ENCODE measurements at places on chromosomes 7 and 10. TPM values are rescaled to one million over a fixed set of nuclear protein-coding genes. Genes with fewer than 3 reads are reported as not detected.

DNA sequence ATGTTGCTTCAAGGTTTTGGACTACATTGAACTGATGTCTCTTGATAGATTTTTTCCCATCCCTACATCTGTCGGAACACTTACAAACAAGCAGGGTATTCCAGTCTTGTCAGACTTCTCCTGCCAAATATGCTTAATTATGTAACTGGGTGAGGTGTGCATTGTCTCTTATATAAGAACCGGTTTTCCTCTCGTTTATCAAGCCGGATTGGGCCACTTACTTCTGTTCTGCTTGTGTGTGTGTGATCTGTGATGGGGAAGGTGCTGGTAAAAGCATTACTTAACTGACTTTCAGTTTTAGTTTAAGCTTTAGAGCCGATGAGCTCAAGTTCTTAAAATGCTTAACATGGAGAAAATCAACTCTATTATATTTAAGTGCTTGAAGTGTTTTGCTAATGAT is 57.9 kb downstream of the OTUD1 start:
- no peaks in the 10 kb centered on the region for H3K4me1 ChIP-seq
- no peak overlapping the region for H3K4me3 ChIP-seq

DNA sequence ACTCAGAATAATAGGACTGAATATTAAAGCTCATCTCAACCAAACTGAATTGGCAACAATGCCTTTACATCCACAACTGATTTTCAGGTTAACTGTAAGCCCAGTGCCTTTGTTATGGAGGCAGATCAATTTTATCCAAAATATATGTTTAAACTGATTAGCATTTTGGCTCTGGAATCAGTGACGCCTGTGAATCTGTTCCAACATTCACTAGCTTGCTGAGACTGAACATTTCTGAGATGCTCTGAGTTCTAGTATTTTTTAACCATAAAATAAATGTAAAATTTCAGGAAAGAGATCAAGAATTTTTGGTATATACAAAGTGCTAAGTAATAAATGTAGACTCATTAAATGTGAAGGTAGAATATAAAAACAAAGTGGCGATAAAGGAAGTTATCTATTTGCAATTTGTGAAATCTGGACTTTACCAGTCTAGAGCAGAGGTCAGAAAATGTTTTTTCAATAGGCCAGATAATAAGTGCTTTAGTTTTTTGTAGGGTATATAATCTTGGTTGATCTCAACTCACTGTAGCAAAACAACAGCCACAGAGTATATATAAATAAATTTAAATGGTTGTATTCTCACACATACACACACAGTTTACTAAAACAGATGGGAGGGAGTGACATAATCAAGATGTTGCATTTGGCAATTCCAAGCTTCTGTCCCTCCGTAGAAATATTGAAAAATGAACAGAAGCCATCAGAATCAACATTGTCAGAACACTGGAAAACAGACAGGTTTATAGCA is 560.3 kb downstream of the ZWINT start:
- no peaks in the 10 kb centered on the region for H3K27me3 ChIP-seq
- H3K4me3 ChIP-seq, result peak overlapping the region; percentile 5
- peak overlapping the region; percentile 43 for H3K27ac ChIP-seq
- peaks cover 7% of the 10 kb centered on the region for H3K4me1 ChIP-seq
- H3K36me3 ChIP-seq, result no peaks in the 10 kb centered on the region
- no peak for DNase-seq

DNA sequence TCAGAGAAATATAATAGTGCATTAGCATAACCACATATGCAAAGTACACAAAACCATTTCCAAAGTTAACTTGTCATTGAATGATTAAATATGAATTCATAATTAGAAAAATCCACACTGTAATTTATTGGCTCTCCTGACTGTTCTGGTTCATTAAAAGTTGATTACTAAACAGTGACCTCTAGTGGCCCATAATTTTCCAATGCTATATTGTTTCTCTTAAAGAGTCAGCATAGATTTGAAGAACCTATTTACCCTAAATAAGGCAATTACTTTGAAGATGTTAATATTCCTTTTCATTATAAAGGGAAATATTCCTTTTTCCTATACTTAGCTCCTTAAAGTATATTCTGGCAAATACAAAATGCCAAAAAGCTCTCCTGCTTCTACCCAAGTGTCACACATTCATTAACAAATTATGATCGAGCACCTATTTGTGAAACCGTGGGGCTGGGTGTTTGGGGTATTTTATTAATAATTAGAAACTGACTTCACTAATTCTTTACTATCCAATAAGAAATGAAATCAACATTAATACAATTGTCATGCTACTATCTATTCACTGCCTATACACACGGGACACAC is 86.2 kb downstream of the HIBADH start:
- peaks cover 27% of the 10 kb centered on the region for H3K4me1 ChIP-seq
- H3K27ac ChIP-seq, result no peak overlapping the region
- H3K27me3 ChIP-seq, result no peaks in the 10 kb centered on the region
- DNase-seq, result no peak

- H3K36me3 ChIP-seq, result no peaks in the 10 kb centered on the region
- peak overlapping the region; percentile 97 for H3K4me3 ChIP-seq
- peaks cover 8% of the 10 kb centered on the region for H3K4me1 ChIP-seq
- no peak for DNase-seq
- no peaks in the 10 kb centered on the region for H3K27me3 ChIP-seq
Measured at GRCh38 chr10:97686301-97686961, 610 bp downstream of the AVPI1 start.

DNA sequence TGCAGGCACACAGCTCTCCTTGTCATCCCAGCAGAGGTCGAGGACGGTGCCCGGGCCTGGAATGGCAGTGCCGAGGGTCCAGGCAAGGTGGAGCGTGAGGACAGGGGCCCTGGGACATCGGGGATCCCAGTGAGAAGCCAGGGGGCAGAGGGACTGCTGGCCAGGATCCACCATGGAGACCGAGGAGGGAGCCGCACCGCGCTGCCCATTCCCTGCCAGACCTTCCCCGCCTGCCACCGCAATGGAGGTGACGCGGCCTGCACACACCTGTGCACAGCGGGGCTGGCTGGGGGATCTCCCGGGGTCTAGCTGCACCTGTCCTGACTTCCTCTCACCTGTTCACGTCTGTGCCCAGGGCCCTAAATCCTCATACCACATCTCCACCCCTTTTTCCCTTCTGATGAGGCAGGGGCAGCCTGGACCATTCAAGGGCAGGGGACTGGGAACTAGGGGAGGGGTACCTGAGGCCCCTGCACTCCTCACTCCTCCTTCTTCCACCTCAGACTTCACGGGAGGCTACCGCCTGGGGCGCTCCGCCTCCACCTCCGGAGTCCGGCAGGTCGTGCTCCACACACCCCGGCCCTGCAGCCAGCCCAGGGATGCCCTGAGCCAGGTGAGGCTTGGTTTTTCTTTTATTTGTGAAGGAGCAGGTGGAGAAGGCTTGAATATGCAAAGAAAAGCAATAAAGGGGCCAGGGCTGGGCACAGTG is 6.9 kb downstream of the NYAP1 start:
- no peak overlapping the region for H3K4me3 ChIP-seq
- H3K27me3 ChIP-seq, result no peaks in the 10 kb centered on the region
- no peaks in the 10 kb centered on the region for H3K36me3 ChIP-seq
- H3K27ac ChIP-seq, result no peak overlapping the region
- no peaks in the 10 kb centered on the region for H3K4me1 ChIP-seq

DNA sequence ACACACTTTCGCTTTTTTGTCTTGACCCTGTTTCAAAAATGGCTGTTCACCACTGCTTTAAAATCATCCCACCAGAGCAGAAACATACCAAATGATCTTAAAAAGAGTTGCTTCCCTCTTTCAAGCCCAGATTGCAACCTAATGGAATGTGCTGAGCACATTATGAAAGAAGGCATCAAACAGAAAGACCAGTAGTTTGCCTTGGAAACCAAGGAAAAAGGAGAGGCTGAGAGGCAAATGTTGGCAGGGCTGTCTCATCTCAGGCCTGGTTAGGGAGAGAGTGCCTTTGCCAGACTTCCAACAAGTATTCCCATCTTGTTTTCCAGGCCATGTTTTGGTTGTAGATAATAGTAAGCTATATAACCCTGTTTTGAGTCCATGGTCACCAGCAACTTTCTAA is 64.3 kb downstream of the ABCB4 start:
- H3K4me1 ChIP-seq, result no peaks in the 10 kb centered on the region
- no peak overlapping the region for H3K4me3 ChIP-seq
- peaks cover 4% of the 10 kb centered on the region for H3K36me3 ChIP-seq
- H3K27me3 ChIP-seq, result no peaks in the 10 kb centered on the region
- no peak for DNase-seq

DNA sequence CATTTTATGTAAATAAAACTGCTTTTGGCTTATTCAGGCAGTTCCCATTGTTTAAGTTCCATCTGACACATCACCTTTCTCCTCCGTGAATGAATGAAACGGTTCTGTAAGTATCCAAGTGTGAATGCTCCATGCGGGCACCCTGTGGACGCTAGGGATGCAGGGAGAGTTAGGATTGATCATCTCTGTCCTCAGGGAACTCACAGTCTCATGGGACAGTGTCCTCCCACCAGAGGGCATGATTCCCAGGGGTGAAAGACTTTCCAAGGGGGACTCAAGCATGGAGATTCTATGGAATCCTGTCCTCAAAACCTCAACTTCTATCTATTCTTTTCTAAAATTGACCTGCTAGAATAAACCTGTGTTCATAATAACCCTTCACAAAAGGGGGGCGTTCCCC is 98.8 kb downstream of the HECW1 start:
- H3K27ac ChIP-seq, result no peak overlapping the region
- no peak overlapping the region for H3K4me3 ChIP-seq
- no peaks in the 10 kb centered on the region for H3K4me1 ChIP-seq
- DNase-seq, result no peak
- H3K36me3 ChIP-seq, result no peaks in the 10 kb centered on the region

DNA sequence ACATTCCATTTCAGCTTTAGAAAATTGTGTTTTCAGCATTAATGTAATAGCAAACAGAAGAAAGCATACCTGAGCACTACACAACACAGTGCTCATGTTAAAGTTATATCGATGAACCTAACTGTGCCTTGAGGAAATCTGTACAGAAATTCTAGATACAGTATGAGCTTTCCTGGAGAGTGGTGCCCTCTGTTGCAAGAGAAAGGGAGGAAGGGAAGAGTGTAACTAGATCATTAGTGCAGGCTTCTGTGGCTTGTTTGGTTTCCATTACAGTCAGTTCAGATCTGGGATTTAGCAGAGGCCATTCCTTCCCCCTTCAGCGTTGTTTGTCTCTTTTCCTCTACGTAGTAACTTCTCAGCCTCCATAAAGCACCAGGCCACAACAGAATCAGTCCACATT is 139.7 kb downstream of the HTR7 start:
- no peaks in the 10 kb centered on the region for H3K27me3 ChIP-seq
- no peaks in the 10 kb centered on the region for H3K4me1 ChIP-seq
- H3K27ac ChIP-seq, result no peak overlapping the region
- H3K36me3 ChIP-seq, result no peaks in the 10 kb centered on the region
- H3K4me3 ChIP-seq, result no peak overlapping the region
- DNase-seq, result no peak

DNA sequence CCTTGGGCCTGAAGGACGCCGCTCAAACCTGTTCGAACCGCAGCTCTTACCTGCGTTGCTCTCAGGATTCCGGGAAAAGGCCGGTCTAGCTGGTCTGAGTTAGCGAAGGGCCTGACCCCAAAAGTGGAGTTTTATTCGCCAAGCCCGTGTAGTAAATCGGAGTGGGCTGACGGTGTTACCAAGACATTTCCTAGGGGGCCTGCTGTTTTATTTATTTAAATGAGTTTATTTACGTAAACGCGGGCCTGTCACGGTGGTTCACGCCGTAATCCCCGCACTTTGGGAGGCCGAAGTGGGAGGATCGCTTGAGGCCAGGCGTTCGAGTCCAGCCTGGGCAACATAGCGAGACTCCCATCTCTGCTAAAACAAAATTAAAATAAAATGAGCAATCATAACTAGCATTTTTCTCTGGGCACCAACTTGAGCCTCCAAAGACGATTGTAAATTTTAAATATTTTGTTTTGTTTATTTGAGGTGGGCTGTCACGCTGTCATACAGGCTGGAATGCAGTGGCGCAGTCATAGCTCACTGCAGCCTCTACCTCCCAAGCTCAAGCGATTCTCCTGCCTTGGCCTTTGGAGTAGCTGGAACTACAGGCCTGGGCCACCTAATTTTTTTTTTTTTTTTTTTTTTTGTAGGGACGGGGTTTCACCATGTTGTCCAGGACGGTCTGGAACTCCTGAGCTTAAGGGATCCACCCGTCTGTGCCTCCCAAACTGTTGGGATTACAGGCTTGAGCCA is 903 bp downstream of the ZNF655 start:
- H3K27ac ChIP-seq, result peak overlapping the region; percentile 92
- H3K4me1 ChIP-seq, result peaks cover 14% of the 10 kb centered on the region
- no peaks in the 10 kb centered on the region for H3K27me3 ChIP-seq
- H3K36me3 ChIP-seq, result peaks cover 39% of the 10 kb centered on the region
- peak overlapping the region; percentile 71 for H3K4me3 ChIP-seq

GRCh38 chr10:63260860-63261251 is 127.7 kb downstream of the NRBF2 start:
- no peak overlapping the region for H3K4me3 ChIP-seq
- peaks cover 44% of the 10 kb centered on the region for H3K4me1 ChIP-seq
- H3K27ac ChIP-seq, result no peak overlapping the region
- no peak for DNase-seq
- H3K27me3 ChIP-seq, result no peaks in the 10 kb centered on the region

The HMX3 gene
- not detected for polyA plus RNA-seq

The POU6F2 gene
- polyA plus RNA-seq, result 0.24 TPM

The C10orf62 gene
- 0.16 TPM for polyA plus RNA-seq

The GJC3 gene
- polyA plus RNA-seq, result 0.20 TPM

The ABLIM1 gene
- polyA plus RNA-seq, result 14.8 TPM

The IRF5 gene
- polyA plus RNA-seq, result 4.3 TPM

Measured in liver (tissue), 10 donors.